Upper lobe of right lung (tissue), 1 donor: ENCODE measurements at places on chromosomes 16 and 17. TPM values are rescaled to one million over a fixed set of nuclear protein-coding genes. Genes with fewer than 3 reads are reported as not detected.

The CES5A gene
- total RNA-seq: not detected

The TNFRSF17 gene
- total RNA-seq: 0.41 TPM

The PIK3R6 gene
- 2.7 TPM for total RNA-seq

The SPAG7 gene
- total RNA-seq: 64.8 TPM

The RMI2 gene
- 1.2 TPM for total RNA-seq

The HOXB5 gene
- 4.4 TPM for total RNA-seq

The INCA1 gene
- 4.5 TPM for total RNA-seq

The NPW gene
- total RNA-seq: not detected

The ASPHD1 gene
- 4.4 TPM for total RNA-seq

The PTGES3L gene
- total RNA-seq: 0.38 TPM
